ENCODE measurements at places on chromosomes 5 and 9.

DNA sequence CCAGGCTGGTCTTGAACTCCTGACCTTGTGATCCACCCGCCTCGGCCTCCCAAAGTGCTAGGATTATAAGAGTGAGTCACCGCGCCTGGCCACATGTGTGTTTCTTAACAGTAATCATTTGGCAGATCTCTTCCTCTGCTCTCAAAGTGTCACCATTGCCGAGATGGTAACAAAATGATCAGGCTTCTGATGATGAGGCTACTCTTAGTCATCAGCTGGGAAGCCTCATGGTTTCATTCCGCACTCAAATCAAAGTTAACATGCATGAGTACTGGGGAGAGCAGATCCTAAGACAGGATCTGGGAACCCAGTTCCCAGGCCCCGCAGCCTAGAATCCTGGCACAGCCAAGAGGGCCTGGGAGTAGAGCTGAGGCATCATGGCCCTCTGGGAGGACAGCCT lies 27.4 kb downstream of the BARHL1 start:
- peaks cover 71% of the 10 kb centered on the region for H3K36me3 ChIP-seq
- H3K4me1 ChIP-seq, result no peaks in the 10 kb centered on the region
- no peak overlapping the region for H3K27ac ChIP-seq
- H3K4me3 ChIP-seq, result no peak overlapping the region
- H3K27me3 ChIP-seq, result no peaks in the 10 kb centered on the region

DNA sequence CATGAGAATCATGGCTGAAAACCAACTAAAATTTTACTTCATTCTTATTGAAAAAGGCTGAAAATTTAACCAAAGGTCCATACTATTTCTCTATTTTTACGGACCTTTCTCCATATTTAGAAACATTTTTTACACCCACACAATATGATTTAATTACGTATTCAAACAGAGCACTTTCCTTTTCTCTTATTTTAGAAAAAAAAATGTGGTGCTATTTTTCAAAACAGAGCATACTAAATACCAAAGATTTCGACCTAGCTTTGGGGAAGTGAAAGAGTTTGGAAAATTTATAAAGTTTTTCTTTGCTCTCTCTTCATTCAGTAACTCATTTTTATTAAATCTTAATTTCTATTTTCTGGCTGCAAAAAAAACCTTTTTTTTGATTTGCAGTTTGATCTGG lies 38.1 kb downstream of the RNF145 start:
- no peak overlapping the region for H3K4me3 ChIP-seq
- H3K4me1 ChIP-seq, result no peaks in the 10 kb centered on the region
- H3K36me3 ChIP-seq, result peaks cover 23% of the 10 kb centered on the region
- H3K27me3 ChIP-seq, result no peaks in the 10 kb centered on the region

DNA sequence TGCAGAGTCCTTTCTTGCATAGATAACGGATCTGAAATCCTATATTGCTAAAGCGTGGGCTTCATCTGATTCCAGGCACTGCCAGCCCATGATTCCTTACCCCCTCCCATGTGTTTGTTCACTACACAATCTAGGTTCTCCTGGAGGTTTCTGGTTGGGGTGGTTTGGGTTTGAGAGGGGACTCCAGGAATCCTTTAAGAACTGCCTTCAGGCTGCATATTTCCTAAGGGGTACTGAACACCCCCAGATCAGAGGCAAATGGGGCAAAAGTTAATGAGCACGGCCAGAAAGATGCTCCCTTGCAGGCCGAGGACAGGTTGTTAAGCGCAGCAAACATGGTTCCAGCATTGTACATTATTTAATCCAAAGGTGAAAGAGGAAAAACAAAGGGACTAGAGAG lies 9.9 kb downstream of the NR2F1 start:
- peaks cover 3% of the 10 kb centered on the region for H3K4me1 ChIP-seq
- H3K27ac ChIP-seq, result no peak overlapping the region
- no peak overlapping the region for H3K4me3 ChIP-seq
- DNase-seq, result no peak

DNA sequence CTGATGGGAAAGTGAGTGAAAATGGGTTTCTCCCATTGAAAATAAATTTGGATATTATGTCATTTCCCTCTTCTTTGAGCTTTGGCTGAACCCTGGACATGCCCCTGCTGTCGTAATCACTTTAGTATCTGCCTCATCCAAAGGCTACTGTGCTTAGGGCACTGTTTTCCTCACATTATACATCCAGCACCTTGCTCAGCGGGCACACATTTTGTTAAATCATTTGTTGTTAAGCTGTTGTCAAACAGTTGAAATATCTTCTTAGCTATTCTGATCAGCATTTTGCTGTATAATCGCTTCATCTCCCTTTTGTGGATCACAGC lies 352.7 kb upstream of the CD180 start:
- H3K4me1 ChIP-seq, result peaks cover 1% of the 10 kb centered on the region
- no peaks in the 10 kb centered on the region for H3K27me3 ChIP-seq
- no peaks in the 10 kb centered on the region for H3K36me3 ChIP-seq
- no peak overlapping the region for H3K27ac ChIP-seq
- no peak overlapping the region for H3K4me3 ChIP-seq

DNA sequence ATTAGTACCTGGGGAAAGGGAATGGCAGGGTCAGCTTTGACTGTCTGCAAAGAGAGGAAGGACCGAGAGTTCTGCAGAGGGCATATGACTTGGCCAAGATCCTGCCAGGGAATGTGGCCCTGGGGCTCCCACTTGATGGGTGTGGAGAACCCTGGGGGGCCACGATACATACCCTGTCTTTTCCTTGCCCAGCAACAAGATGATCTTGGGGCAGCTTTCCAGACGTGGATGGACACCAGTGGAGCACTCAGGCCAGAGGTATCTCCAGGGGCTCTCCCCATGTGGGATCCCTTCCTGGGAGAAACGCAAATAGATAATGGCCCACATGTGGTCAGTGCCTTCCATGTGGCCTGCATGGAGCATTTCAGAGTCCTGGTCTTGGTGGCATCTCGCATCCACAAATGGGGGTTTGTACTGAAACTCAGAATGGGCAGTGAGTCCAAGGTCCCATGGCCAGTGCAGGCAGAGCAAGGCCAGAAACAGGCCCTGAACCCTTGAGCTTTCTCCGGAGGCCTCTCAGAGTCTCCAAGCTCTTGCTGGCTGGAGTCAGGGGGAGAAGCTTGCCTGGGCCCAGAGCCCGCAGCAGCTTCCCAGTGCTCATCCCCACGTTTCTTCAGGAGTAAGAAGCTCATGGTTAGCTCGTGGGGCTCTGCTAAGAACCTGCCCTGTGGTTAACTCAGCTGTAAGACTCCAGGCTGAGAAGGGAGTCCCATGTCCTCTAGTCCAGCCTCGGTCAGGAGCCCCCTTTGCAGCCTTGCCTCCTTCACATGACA lies 18.3 kb upstream of the ORM1 start:
- no peaks in the 10 kb centered on the region for H3K36me3 ChIP-seq
- H3K4me3 ChIP-seq, result no peak overlapping the region
- no peak overlapping the region for H3K27ac ChIP-seq
- no peak for DNase-seq

DNA sequence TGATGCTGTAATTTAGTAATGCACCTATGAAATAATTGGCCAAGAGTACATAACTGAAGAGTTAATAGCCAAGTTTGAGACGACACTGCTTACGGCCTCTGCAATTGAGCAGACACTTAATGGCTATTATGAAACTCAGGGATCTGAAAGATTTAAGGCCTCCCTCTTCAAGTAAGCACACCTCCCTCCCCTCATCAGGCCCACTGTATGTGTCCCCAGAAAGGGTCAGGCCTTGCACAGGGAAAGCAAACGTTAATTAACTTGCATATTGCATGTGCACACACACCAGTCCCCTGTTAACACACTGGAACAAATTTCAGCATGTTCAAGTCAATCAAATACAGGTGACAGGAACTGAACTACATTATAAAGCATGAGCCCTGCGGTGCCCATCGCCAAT lies 163.6 kb downstream of the SPOCK1 start:
- no peaks in the 10 kb centered on the region for H3K4me1 ChIP-seq
- no peak overlapping the region for H3K27ac ChIP-seq
- DNase-seq, result no peak

GRCh38 chr5:78829811-78830527 lies 155.1 kb downstream of the ARSB start:
- no peak overlapping the region for H3K27ac ChIP-seq
- H3K27me3 ChIP-seq, result no peaks in the 10 kb centered on the region
- peaks cover 3% of the 10 kb centered on the region for H3K4me1 ChIP-seq
- H3K4me3 ChIP-seq, result no peak overlapping the region

GRCh38 chr9:121598965-121599871 lies 52.2 kb upstream of the DAB2IP start:
- no peak overlapping the region for H3K27ac ChIP-seq
- no peaks in the 10 kb centered on the region for H3K36me3 ChIP-seq
- H3K4me1 ChIP-seq, result no peaks in the 10 kb centered on the region
- H3K4me3 ChIP-seq, result peak overlapping the region; percentile 45

DNA sequence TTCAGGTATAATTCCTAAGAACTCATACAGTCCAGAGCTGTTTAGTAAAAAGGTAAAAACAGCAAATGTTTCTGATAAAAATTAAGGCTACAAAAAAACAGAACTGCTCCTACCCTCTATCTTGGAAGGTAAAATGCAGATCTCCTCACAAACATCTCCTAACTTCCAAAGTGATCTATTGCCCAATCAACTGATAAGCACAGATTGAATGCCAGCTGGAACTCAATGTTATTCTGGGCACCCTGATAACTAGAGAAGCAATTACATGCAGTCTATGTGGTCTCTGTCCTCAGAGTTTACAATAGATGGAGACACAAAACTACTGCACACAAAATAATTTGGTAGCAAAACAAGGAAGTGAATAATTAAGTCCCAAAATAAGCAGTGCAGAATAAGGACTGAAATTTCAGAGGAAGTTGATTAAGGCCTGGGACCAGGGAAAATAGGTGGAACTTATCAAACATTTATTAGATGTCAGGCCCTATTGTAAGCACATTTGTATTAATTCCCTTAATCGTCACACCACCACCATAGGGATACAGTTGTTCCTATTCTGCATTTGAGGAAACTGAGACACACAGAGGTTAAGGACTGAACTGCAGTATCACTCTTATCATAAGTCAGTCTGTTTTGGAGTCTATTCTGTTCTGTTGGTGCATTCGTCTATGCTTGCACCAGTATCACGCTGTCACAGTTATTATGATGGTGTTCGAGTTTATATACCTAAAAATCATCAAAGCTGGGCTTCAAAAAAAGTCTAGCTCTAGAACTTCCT lies 102.2 kb upstream of the TARS1 start:
- no peaks in the 10 kb centered on the region for H3K36me3 ChIP-seq
- no peak overlapping the region for H3K4me3 ChIP-seq
- no peak for DNase-seq
- H3K27me3 ChIP-seq, result no peaks in the 10 kb centered on the region

GRCh38 chr5:168603746-168604145 lies 24.6 kb upstream of the PANK3 start:
- no peak overlapping the region for H3K27ac ChIP-seq
- H3K4me3 ChIP-seq, result no peak overlapping the region
- H3K27me3 ChIP-seq, result no peaks in the 10 kb centered on the region
- no peak for DNase-seq
- H3K4me1 ChIP-seq, result no peaks in the 10 kb centered on the region
- H3K36me3 ChIP-seq, result no peaks in the 10 kb centered on the region

- no peak overlapping the region for H3K4me3 ChIP-seq
- no peak overlapping the region for H3K27ac ChIP-seq
Measured at GRCh38 chr5:1463326-1464095, 18.3 kb upstream of the SLC6A3 start.

GRCh38 chr5:96197347-96197746 lies 235.7 kb upstream of the ELL2 start:
- H3K36me3 ChIP-seq, result no peaks in the 10 kb centered on the region
- no peaks in the 10 kb centered on the region for H3K27me3 ChIP-seq
- no peaks in the 10 kb centered on the region for H3K4me1 ChIP-seq
- DNase-seq, result no peak
- H3K27ac ChIP-seq, result no peak overlapping the region

DNA sequence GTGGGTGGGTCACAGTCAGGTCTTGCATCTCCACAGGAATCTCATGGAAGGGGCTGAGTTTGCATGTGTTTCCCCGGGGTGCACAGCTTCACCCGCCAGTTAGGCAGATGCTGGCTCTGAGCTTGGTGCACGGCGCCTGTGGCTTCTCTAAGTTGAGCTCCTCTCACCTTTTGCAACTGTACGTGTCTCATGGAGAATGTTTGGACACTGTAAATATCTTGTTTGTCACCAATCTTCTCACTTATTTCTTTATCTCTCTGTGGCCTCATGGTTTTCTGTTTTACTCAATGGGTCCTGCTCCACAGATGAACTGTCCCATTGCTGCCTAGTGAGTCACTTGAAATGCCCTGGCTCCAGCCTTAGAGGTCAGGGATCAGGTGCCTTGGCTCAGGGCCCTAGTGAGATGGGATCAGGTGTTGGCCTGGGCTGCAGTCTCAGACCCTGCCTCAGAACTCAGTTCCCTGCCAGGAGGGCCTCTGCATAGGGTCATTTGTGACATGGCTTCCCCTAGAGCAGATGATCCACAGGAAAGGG lies 61.6 kb downstream of the WNK2 start:
- H3K36me3 ChIP-seq, result no peaks in the 10 kb centered on the region
- H3K27ac ChIP-seq, result no peak overlapping the region
- H3K4me3 ChIP-seq, result no peak overlapping the region
- H3K4me1 ChIP-seq, result no peaks in the 10 kb centered on the region
- no peak for DNase-seq

GRCh38 chr9:7976167-7976755 lies 176.7 kb upstream of the DMAC1 start:
- H3K27me3 ChIP-seq, result no peaks in the 10 kb centered on the region
- DNase-seq, result peak; percentile 99
- H3K4me3 ChIP-seq, result no peak overlapping the region
- H3K27ac ChIP-seq, result no peak overlapping the region
- H3K36me3 ChIP-seq, result no peaks in the 10 kb centered on the region

- H3K36me3 ChIP-seq, result no peaks in the 10 kb centered on the region
- no peak for DNase-seq
- peaks cover 4% of the 10 kb centered on the region for H3K27me3 ChIP-seq
- no peaks in the 10 kb centered on the region for H3K4me1 ChIP-seq
Measured at GRCh38 chr9:111994831-111995458, 98.3 kb downstream of the UGCG start.

GRCh38 chr9:113807173-113808061 lies 68.7 kb upstream of the ZNF618 start:
- no peak overlapping the region for H3K27ac ChIP-seq
- DNase-seq, result peak; percentile 80
- H3K36me3 ChIP-seq, result no peaks in the 10 kb centered on the region
- no peaks in the 10 kb centered on the region for H3K27me3 ChIP-seq

- no peak overlapping the region for H3K4me3 ChIP-seq
- no peaks in the 10 kb centered on the region for H3K4me1 ChIP-seq
- H3K27ac ChIP-seq, result no peak overlapping the region
Measured at GRCh38 chr5:114473541-114473940, 111.7 kb downstream of the KCNN2 start.

- H3K4me3 ChIP-seq, result no peak overlapping the region
- no peaks in the 10 kb centered on the region for H3K36me3 ChIP-seq
- no peak for DNase-seq
- no peak overlapping the region for H3K27ac ChIP-seq
- no peaks in the 10 kb centered on the region for H3K4me1 ChIP-seq
Measured at GRCh38 chr9:11352612-11353011, 739.8 kb upstream of the PTPRD start.
